ENCODE measurements at places on chromosomes 16 and 17. TPM values are rescaled to one million over a fixed set of nuclear protein-coding genes. Genes with fewer than 3 reads are reported as not detected.
A peak's percentile ranks its signal among the peaks of the same experiment; 100 is the strongest.

DNA sequence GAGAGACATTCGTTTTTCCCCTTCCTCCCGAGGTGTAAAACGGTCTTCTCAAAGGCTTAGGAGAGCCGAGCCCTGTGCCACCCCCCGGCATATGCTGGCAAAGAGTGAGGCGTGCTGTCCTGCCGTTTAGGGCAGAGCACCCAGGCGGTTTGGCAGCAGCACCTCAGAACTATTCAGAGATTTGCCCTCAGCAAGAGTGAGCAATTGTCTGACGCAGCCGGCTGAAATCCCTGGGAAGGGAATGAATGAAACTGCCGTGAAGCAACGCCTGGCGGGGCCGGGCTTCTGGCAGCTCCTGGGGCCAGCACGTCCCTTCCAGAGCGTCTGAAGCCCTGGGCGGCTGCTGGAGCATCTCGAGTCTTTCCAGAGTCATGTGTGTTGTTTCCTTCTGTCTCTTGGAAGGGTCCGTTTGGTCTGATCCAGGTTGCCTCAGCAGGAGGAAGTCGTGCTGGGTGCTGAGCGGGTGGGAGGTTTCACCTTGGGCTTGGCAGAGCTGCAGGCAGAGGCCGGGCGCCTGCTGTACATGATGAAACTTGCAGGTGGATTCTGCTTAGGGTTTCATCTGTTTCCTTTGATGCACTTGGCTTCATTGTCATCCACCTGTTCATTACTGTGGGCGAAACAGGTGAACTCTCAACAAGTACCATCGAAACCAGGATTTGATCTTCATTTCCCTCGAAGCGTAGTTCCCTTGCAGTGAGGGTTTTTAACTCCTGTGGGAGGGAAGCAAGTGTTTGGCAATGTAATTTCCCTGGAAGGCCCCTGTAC lies 35.4 kb downstream of the TBCD start:
- DNase-seq, result no peak

- DNase-seq, result no peak
Measured at GRCh38 chr16:83992624-83993023, 24.6 kb downstream of the NECAB2 start.

GRCh38 chr16:1782408-1783264 lies at the start of the genes NUBP2 and SPSB3:
TSS of gene NUBP2 (plus strand) at chr16:1782960. CDS start at chr16:1783021, 61 bp downstream.
TSS of gene SPSB3 (minus strand) at chr16:1782571. CDS start at chr16:1781483, 1,088 bp downstream.
- peak; percentile 100 for DNase-seq

DNA sequence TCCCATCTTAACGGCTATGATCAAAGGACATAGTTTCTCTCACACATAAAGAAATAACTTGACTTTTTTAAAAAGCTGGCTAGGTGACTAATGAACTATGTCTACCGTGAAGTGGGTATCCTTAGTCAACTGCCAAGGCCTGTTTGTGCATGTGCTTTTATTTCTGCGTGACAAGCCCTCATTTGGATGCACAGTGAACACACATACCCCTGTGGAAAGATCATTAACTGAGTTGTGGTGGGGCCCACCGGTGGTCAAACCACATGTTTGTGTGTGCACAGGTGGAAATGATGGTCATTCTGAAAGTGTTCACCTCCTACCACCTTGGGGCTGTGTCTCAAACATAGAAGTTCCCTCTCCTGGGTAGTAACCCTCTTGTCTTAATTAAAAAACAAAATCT lies 256.1 kb upstream of the SALL1 start:
- no peak for DNase-seq

TMEM92 gene
- total RNA-seq, result 73.6 TPM

GRCh38 chr17:80705988-80706387 lies 161.3 kb downstream of the RPTOR start:
- no peak for DNase-seq

- no peak for DNase-seq
Measured at GRCh38 chr17:48322060-48322459, 108.0 kb downstream of the SKAP1 start.

NOXO1 gene
- 0.42 TPM for total RNA-seq

DNA sequence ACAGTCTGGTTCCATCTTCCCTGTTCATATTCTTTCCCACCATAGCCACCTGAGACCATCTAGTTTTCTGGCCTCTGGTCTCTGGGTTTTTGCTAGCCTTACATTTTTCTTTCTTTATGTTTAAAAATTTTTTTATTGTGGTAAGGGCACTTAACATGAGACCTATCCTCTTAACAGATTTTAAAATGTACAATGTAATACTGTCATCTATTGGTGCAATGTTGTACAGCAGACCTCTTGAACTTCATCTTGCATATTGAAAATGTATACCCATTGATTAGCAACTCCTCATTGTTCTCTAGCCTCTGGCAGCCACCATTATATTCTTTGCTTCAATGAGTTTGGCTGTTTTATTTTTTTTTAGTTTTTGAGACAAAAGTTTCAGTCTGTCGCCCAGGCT lies 39.2 kb downstream of the ITGAM start:
- DNase-seq, result no peak

GAST gene
- not detected for total RNA-seq

GRCh38 chr17:42459801-42460281 lies 1.2 kb downstream of the ATP6V0A1 start:
- no peak for DNase-seq

GRCh38 chr16:2460916-2461315 lies 1.0 kb downstream of the TEDC2 start:
- no peak for DNase-seq

GRCh38 chr16:78745108-78746019 lies 645.9 kb downstream of the WWOX start:
- DNase-seq, result no peak

- no peak for DNase-seq
Measured at GRCh38 chr16:52837251-52837650, 215.4 kb downstream of the CHD9NB start.

DNA sequence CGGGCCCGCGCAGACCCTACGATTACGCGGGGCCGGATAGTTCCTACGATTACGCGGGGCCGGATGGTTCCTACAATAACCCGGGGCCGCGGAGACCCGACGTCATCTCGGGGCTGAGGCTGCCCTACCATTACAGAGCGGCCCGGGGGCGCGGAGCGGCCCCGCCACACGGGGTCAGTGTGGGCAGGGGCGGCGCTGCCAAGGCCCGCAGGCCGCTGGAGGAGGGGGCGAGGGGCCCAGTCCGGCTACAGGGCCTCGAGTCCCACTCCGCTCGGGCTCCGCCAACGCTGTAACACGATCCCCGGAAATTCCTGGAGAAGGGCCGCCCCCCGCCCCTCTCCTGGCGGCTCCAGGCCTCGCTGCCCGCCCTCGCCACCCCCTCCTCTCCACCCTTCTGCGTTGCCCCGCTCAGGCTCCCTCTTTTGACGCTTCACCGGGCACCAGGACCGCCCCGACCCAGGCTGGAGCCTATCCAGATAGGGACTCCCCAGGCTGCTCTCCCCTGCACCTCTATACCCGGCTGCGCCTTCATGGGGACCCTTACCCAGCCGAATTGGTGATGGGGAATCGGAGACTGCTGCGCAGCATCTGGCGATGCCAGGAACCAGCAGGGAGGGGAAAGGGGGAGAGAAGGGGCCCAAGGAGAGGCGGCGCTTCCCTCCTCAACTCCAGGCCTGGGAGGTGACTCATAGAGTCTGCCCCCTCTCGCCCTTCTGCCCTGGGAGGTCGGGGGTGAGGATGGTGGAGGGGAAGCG lies at the start of gene RAB34:
Gene RAB34, minus strand, starts transcription at position 291 of the 755 bp plus-strand sequence. CDS start 602 bp downstream, outside the sequence.
- DNase-seq, result peak; percentile 99

- no peak for DNase-seq
Measured at GRCh38 chr17:50920041-50920410, 53.9 kb upstream of the TOB1 start.

DNA sequence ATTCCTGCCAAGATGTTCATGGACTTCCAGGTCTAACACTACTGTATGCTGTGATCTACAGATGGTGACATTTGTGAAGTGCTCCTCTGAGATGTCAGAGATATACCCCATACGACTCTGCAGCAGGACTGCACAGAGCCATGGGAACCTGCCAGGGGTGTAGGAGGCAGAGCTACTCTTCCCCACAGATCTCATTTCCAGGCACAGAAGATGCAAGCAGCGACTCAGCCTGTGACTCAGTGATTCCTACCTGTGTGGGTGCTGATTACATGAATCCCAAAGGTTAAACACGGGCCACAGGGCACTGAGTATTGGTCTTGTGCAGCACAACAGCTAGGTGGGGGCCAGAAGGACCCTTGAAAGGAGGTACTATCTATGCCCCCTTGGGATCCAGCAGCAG lies 137.0 kb upstream of the SOX9 start:
- DNase-seq, result no peak

SLC47A1 gene
- total RNA-seq, result 3.1 TPM

DNA sequence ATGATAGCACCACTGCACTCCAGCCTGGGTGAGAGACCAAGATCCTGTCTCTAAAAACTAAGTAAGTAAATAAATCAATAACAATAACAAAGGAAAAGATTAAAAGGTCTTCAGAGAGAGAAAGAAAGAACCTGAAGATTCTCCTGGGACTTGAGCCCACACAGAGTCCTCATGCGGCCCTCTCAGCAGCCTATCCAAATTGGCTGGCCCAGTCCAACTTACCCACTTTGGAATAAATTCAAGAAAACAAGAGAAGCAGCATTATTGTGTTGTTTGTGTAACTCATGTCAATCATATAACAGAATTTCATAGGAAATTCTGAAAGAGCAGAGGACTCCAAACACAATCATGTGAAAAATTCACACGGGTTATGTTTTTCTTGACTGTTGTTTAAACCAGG lies 3.8 kb downstream of the SLX4 start:
- DNase-seq, result no peak
